ENCODE measurements at places on chromosomes 3 and 15. TPM values are rescaled to one million over a fixed set of nuclear protein-coding genes. Genes with fewer than 3 reads are reported as not detected.

Gene RLBP1
- total RNA-seq, result not detected

Gene GHSR
- not detected for total RNA-seq

Gene MITF
- total RNA-seq, result 10.2 TPM

Gene IL17RE
- total RNA-seq, result 1.6 TPM

Gene FLNB
- 409 TPM for total RNA-seq

Gene SPTSSB
- 0.06 TPM for total RNA-seq

Gene ALPK3
- 0.10 TPM for total RNA-seq

Gene ILDR1
- total RNA-seq, result not detected

Gene ERICH6
- 0.07 TPM for total RNA-seq

Gene CDHR4
- 0.24 TPM for total RNA-seq

Gene AQP9
- 0.05 TPM for total RNA-seq

Gene KBTBD12
- total RNA-seq, result not detected

Gene FOXB1
- total RNA-seq, result not detected

Gene PLIN1
- total RNA-seq, result 0.08 TPM

Gene SEC22C
- total RNA-seq, result 30.2 TPM

Gene PLA2G4E
- total RNA-seq, result not detected

Gene RYR3
- total RNA-seq, result 0.05 TPM

Gene LEKR1
- 0.49 TPM for total RNA-seq

Gene PLA2G4F
- total RNA-seq, result not detected

All from A549 treated with dexamethasone at 1 μM for 4 hours (cell line).